ENCODE measurements at places on chromosomes 13 and 19.
A peak's percentile ranks its signal among the peaks of the same experiment; 100 is the strongest.

- no peak for DNase-seq
Observed at GRCh38 chr19:48396824-48397176, 3.3 kb downstream of the GRIN2D start.

DNA sequence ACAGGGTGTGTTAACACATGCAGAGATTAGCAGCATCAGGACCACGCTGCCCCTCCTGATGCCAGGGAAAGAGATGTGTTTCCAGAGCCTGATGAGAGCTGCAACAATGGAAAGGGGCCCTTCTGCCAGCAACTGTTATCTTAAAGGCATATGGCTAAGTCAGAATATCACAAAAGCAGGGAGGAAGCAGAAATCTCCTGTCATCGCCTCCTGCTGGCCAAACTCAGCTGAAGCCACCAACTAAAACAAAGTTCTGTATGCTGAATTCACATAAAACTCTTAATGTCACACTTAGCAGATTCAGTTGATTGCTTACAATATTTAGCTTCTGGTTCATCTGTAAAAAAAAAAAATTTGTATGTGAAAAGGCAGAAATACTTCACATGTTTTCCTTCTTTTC is 178.2 kb downstream of the GPC5 start:
- DNase-seq = no peak

- peak; percentile 96 for DNase-seq
Observed at GRCh38 chr19:36141039-36141927, 1.4 kb downstream of the CAPNS1 start.

GRCh38 chr19:52941941-52942385 is 18.7 kb upstream of the ZNF888 start:
- DNase-seq = no peak

GRCh38 chr19:19871932-19872331 is 6.2 kb downstream of the ZNF253 start:
- DNase-seq = no peak

DNA sequence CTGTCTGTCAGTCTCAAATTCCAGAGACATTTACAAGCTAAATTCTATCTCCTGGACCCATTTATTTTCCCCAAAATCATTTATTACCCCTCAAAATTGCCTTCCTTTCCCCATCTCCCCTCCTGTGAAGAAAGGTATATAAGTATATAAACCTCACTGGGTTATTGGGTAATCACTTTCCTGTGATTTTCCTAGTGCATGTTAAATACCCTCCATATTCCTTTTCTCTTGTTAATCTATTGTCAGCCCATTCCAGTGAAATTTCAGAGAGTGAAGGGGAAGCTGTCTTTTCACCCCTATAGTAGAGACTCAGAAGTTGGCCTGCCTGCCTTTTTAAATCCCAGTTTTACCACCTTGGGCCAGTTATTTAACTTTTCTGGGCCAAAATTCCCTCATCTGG is 9.9 kb downstream of the IFNL1 start:
- DNase-seq = no peak

- no peak for DNase-seq
Observed at GRCh38 chr19:610801-611480, 21.3 kb downstream of the HCN2 start.

DNA sequence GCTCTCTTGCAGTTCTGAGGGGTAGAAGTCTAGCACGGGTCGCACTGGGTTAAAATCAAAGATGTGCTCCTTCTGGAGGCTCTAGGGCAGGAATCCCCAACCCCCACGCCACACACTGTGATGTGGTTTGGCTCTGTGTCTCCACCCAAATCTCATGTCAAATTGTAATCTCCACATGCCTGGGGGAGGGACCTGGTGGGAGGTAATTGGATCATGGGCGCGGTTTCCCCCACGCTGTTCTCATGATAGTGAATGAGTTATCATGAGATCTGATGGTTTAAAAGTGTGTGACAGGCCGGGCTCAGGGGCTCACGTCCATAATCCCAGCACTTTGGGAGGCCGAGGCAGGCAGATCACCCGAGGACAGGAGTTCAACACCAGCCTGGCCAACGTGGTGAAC is 26.6 kb upstream of the CALM3 start:
- DNase-seq = no peak

DNA sequence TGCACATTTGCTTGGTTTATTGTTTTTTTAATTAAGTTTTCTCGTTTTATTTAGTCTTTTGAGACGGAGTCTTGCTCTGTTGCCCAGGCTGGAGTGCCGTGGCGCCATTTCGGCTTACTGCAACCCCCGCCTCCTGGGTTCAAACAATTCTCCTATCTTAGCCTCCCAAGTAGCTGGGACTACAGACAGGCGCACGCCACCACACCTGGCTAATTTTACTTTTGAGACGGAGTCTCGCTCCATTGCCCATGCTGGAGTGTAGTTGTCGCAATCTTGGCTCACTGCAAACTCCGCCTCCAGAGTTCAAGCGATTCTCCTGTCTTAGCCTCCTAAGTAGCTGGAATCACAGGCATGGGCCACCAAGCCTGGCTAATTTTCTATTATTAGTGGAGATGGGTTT is 1.3 kb downstream of the RPS9 start:
- DNase-seq = no peak

- DNase-seq = peak; percentile 94
Observed at GRCh38 chr19:16258440-16258903, 60.8 kb downstream of the AP1M1 start.

GRCh38 chr13:48094404-48094780 is 512 bp downstream of the MED4 start:
- no peak for DNase-seq

GRCh38 chr19:9570255-9570654 is 14.0 kb downstream of the ZNF121 start:
- DNase-seq = no peak

GRCh38 chr19:6423499-6424194 is 964 bp downstream of the KHSRP start:
- DNase-seq = no peak

All from esophagus muscularis mucosa (tissue), 4 donors.